GM04504 (cell line): ENCODE measurements at places on chromosomes 3 and 15.

DNA sequence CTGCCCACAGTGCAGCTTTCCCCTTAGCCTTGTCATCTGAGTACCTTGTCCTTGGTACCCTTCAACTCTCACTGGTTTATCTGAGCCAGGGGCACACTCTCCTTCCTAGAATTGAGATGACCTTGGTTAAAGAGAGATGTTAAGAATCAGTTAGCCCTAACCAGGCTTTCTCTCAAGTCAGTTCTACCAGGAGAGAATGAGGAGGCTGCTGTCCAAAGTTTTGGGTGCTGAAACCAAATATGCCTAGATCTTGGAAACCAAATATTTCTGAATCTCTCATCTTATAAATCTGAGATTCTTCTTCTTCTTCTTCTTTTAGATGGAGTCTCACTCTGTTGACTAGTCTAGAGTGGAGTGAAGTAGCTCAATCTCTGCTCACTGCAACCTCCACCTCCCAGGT, 12.0 kb upstream of the CTXND1 start:
- DNase-seq, result no peak

GRCh38 chr15:89728254-89728653, 22.8 kb downstream of the MESP1 start:
- DNase-seq, result peak; percentile 35

GRCh38 chr3:49339581-49339940, 292 bp downstream of the USP4 start:
- DNase-seq, result no peak

DNA sequence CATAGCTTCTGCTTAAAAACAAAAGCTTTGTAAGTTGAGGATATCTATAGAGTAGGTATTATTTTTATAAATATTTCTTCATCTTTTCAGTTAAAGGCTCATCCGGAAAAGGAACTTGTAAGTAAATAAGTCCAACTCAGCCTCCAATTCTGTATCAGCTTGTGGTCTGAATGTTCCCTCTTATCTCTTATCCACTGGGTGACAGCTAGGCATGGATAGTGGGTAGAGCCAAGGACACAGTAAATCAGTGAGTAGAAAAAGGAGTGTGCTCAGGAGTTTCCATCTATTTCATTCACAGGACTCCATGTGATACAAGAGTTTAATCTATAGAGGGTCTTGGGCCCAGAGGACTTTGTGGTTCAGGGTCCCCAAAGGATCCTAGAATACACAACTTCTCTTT, 50.9 kb downstream of the FRMD5 start:
- DNase-seq, result no peak

DNA sequence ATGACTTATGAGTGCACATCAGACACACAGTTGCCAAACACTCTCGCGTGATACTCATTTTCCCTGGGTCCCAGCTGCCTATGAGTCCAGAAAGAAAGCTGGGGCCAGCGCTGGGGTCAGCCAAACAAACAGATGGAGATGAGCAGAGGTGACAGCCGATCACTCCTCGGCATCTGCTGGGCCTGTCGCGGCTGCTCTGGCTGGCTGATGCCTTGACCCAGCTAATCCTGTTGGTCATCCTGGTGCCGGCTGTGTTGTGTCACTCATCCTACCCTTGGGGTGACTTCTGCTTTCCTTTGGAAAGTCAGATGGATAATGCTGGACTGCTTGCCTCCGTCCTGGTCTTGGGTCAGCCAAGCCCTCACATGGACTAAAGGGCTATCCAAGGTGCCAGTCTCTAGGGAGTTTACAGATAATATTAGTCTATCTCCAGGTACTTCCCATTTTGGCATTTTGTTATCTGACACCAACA, 105.3 kb upstream of the PDZRN3 start:
- DNase-seq, result no peak

GRCh38 chr3:9715764-9716437, 12.3 kb downstream of the CPNE9 start:
- peak; percentile 86 for DNase-seq

GRCh38 chr15:43905755-43906154, 79.0 kb downstream of the WDR76 start:
- DNase-seq, result no peak

- no peak for DNase-seq
These were observed 2.0 kb downstream of the MGLL start for GRCh38 chr3:127820221-127820825.

DNA sequence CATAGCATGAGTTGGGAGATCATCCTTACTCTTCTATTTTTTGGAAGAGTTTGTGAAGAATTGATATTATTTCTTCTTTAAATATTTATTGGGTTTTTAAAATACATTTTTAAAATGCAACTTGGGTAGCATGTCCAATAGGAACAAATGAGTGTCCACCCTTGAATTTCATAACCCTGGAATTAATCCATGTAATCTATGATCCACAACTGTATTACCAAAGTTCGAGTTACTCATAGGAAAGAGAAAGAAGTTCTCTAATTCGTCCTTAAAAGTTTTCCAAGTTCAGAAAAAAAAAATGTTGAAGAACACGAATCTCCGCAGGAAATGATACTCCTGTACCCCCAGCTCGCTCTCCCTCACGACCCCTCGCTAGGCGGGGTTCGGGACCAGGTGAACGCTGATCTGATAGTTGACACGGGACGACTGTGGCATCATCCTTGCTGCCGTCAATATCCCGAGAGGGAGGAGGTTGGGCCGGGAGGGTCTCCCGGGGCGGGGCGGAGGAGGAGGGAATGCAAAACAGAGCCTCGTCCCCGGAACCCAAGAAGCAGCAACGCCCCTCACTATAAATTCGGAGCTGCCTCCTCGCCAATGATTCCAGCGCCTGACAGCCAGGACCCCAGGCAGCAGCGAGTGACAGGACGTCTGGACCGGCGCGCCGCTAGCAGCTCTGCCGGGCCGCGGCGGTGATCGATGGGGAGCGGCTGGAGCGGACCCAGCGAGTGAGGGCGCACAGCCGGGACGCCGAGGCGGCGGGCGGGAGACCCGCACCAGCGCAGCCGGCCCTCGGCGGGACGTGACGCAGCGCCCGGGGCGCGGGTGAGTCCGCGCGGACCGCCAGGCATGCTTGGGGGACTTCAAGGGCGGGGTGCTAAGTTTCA, at the start of gene AGTR1:
Gene AGTR1, plus strand, starts transcription at position 598 of the 884 bp plus-strand sequence. CDS start 43,133 bp downstream, outside the sequence.
- DNase-seq, result no peak

DNA sequence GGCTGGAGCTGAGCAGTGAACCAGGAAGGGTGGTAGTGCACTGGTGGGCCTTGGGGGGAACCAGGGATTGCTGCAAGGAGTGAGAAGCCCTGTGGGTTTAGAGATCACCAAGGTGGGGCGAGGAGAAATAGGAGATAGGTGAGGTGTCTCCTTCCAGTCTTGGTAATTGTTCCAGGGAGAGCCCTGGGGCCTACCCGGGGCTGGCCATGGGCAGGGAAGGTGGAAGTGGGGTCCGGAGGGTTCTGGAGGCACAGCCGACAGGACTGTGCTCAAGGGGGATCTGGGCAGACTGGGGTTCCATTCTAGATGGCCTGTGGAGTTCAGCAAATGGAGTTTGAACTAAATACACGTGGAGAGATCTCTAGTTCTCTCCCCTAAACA, 4.5 kb downstream of the CHST13 start:
- no peak for DNase-seq

GRCh38 chr3:134904241-134904771, 109.2 kb downstream of the EPHB1 start:
- no peak for DNase-seq

DNA sequence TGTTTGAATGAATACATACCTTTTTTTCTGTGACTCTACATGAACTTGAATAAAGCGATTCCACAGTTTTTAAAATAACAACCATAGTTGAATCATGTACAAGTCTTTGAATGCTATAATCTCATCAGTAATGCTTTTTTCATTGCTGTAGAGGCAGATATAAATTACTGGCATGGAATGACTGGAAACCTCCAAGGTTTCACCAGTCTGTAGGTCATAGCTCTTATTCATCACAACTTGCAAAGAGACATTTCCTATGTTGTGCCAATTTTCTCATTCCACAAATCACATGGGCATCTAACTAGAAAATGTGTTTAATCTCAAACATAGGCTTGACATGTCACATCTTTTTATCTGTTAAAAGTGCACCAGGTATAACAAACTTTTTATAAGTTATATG, 407.1 kb upstream of the KCNMB2 start:
- DNase-seq, result no peak
